ENCODE measurements at places on chromosomes 4 and X.

- DNase-seq = no peak
Observed at GRCh38 chr4:121454251-121454979, 73.6 kb upstream of the QRFPR start.

- no peak for DNase-seq
Observed at GRCh38 chr4:110815950-110816349, 193.1 kb upstream of the PITX2 start.

GRCh38 chr4:10153161-10153560 lies 36.6 kb upstream of the WDR1 start:
- DNase-seq = no peak

DNA sequence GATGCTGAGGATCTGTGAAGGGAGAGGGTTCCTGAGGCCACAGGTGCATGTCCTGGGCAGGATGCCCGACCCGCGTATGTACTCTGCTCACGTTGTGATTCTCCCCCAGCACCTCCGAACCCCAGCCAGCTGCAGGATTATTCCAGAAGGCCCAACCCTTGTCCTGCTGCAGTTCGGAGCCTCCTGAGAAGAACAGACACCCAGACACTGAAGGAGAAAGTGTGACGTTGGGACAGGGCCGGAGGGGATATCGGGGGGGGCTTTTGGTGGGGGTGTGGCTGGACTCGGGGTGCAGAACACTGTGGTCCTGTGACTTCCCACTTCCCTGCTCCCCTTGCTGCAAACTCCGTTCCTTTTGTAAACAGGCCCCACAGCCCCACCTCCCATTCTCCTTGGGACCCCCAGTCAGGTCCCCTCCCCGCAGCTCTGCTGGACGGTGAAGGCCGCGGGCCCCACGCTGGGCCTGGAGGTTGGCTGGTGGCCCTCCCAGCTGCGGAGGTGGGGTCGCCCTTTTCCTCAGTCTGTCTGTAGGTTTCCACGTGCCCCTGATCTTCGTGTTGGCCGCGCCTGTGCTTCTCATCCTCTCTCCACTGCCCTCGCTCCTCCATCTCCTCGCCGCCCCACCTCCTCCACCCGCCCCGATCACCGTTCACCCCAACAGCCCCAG lies 83.0 kb upstream of the ADRA2C start:
- DNase-seq = no peak

GRCh38 chrX:48086082-48086481 lies 14.6 kb upstream of the ZNF630 start:
- DNase-seq = no peak

GRCh38 chr4:137700751-137701150 lies 168.5 kb upstream of the PCDH18 start:
- DNase-seq = no peak

DNA sequence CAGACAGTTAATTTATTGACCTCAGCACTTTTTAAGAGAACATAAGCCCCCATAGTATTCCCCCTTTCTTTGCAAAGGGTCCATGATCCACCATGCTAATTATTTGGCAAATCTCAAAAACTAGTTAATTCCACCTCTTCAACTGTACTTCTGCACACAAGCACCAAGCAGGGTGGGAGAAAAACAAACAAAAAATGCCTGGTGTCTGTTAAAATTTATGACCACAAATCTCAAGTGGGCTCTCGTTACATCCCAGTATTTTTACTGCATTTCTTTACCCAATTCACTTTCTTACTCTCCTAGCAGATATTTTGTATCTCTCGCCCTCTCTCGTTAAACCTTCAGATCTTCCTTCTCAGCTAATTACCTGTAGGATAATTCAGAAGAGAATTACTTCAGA lies 6.1 kb downstream of the ARSJ start:
- DNase-seq = no peak

DNA sequence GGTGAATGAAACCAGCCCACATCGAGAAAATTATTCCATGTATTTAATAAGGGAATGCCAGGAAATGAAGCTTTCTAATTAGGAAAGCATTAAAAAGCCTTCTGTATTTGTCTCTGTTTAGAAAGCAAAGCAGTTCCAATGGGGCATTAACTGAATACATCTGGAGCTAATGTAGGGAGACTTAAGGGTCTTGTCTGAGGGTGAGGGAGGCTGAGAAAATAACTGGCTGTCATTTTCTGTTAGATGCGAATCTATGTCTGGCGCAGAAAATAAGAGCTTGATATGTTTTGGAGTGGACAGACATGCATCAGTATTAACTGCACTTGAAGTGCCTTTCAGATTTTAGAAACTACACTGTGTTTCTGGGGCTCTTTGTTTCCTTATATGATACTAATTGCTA lies 111.3 kb downstream of the KLHL8 start:
- no peak for DNase-seq

DNA sequence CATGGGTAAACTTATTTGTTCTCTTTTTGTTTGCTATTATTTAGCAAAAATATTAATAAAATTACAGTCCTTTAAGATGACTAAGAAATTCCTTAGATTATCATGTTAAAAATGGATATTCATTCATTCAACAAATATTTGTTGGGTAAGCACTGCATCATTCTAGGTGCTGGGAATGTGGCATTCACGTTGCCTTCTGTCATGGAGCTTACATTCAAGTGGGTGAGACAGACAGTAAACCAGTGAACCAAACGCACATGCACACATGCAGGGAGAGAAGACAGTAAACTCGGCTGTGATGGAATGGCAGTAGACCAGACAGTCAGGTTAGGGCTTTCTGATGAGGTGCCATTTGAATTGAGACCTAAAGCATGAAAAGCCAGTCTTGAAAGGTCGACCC lies 91.8 kb downstream of the STOX2 start:
- DNase-seq = no peak

DNA sequence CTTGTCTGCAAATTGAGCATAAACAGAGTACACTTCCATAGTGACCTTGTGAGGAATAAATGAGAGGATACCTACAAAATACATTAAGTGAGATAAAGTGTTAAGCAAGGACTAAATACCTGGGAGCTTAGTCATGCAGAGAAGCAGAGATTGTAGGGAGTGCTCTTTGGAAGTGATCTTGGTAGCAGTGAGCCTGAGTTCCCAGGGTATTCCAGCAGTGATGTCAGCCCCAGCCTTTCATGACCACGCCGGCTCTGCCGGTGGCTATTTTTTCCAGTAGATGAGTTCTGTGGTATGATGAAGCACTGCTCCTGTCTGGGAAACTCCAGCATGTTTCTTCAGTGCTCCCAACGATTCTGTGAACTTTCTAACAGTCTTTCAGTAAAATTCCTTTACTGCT lies 391.5 kb upstream of the IGFBP7 start:
- DNase-seq = no peak

DNA sequence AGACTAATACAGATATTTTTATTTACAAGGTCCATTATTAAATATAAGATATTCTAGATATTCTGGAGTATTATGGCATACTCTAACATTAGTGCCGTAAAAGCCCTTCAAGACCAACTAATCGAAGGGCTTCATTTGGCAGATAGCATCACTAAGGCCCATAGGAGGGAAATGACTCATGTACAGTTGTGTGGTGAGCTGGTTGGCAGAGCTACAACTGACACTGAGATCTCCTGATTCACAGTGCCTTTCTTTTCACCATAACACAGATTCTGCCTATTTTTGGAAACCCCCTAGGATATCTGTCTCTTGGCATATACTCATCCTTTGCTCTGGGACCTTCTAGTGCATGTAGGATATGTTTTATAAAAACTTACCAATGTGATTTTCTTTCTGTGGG lies 201.7 kb upstream of the AFF2 start:
- peak; percentile 3 for DNase-seq

GRCh38 chrX:56793521-56794320 lies 64.7 kb downstream of the NBDY start:
- no peak for DNase-seq

DNA sequence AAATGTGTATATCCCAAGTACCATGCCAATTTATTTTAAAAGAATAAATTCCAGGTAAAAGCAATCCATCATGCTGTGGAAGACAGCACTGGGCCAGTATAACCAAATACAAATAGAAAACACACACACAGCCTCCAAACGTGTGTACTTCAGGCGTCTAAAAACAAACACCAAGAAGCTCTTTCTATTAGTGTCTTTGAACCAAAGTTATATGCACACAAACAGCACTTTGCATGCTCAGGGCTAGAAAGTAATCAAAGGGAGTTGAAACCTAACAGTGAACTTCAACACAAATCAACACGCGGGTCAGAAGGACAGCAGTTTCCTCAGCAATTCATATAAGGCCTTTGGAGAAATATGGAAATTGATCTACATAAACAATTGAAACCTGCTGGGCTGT lies 15.4 kb downstream of the GASK1B start:
- DNase-seq = no peak

DNA sequence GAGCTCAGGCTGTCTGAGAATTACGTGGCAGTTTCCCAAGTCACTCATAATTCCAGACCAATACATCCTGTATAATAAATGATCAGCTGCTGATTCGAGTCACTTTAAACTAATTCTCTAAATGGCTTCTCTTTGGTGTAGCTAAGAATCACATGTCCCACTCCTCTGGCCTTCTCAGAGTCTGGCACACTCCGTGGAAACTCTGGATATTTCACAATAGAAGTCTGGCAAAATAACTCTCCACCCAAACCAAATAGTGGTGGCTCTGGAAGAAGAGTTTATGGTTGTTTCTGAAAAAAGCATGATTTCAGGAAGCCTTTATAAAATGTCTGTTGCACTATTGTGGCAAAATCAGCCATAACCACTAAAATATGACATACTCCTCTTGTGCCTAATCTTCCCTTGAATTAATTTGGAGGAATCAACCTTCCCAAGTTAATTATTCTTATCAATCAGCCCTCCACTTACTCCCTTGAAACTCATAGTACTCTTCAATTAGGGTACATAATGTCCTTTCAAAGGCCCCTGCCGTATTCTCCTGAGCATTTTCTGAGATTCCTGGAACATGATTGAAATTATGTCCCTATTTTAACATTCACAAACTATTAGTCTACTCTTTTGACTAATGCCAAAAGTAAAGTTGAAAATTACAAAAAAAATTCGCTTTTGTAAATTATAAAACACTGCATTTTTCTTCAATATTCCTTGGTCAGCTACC lies 991.6 kb downstream of the FAT4 start:
- DNase-seq = no peak

Measured in CD4-positive, alpha-beta T cell treated with Interleukin-15 for 4 hours (primary cell).